IMR-90 (cell line): ENCODE measurements at places on chromosomes 11 and 22. TPM values are rescaled to one million over a fixed set of nuclear protein-coding genes. Genes with fewer than 3 reads are reported as not detected.

NUCB2 gene
- total RNA-seq: 52.7 and 83.0 TPM in 2 replicates

ZP1 gene
- total RNA-seq: 0.18 and 0.28 TPM in 2 replicates

ACRV1 gene
- not detected in 2 replicates for total RNA-seq

ESRRA gene
- total RNA-seq: 10.2 and 10.3 TPM in 2 replicates

OLFML1 gene
- total RNA-seq: 0.18 and 0.28 TPM in 2 replicates

OSBP2 gene
- 1.7 and 2.2 TPM in 2 replicates for total RNA-seq

MS4A6A gene
- total RNA-seq: not detected in 2 replicates

PPARA gene
- 6.1 and 7.0 TPM in 2 replicates for total RNA-seq

SERPIND1 gene
- not detected in 2 replicates for total RNA-seq

OR52E8 gene
- not detected in 2 replicates for total RNA-seq

ZNF215 gene
- total RNA-seq: 7.2 and 7.7 TPM in 2 replicates

SLC7A4 gene
- total RNA-seq: not detected in 2 replicates

PCF11 gene
- total RNA-seq: 26.7 and 34.2 TPM in 2 replicates

PNPLA5 gene
- 0.18 TPM in 1 of 2 replicates, not detected in the other for total RNA-seq

EED gene
- 11.1 and 20.3 TPM in 2 replicates for total RNA-seq
